ENCODE measurements at places on chromosomes 12 and 14.

DNA sequence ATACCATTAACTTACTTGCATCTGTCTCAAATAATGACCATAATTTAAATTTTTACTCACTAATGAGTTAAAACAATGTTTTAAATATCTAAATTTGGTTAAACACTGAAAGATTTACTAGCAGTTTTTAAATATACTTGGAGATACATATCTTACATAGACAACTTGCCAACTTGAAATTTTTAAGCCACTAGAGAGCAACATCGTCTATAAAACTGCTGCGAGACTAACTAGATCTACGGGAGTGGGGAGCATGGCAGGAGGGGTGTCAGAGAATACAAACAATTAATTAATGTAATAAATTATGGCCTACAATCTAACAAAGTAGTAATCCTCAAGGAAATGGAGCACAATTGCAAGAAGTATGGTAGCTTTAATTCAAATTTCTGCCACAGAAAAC, 120.4 kb downstream of the LRRIQ1 start:
- no peak for DNase-seq

- no peak for DNase-seq
These were observed 43.0 kb downstream of the SRRM4 start for GRCh38 chr12:119024356-119024755.

DNA sequence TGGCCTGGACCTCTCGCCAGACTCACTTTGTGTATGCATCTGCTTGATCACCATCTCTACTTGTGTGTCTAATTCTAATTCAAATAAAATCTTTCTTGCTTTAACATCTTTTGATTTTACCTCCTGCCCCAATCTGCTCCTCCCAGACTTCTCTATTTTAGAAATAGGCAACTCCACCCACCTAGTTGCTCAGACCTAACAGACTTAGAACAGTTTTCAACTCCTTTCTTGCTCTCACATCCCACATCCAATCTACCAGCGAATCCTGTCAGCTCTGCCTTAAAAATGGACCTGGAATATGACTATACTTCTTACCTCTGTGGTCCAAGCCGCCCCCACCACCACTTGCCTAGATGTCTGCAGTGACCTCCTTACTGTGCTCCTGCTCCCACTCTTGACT, 18.7 kb downstream of the NRXN3 start:
- DNase-seq, result no peak

DNA sequence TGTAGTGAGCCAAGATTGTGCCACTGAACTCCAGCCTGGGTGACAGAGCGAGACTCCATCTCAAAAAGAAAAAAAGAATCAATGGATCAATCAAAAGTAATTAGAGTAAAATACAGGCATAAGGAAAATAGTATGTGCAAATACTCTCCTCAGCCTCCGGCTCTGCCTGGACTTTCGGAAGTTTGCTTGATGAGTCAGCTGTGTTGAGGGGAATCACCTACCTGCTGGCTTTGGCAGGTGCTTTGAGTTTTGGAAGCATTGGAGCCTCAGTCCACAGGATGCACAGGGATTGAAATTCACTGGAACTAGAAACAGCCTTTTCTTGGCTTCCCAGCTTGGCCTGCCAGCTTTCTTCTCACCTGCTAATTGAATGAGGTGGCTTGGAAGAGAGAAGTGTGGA, 268.2 kb downstream of the PCNX1 start:
- DNase-seq, result no peak

DNA sequence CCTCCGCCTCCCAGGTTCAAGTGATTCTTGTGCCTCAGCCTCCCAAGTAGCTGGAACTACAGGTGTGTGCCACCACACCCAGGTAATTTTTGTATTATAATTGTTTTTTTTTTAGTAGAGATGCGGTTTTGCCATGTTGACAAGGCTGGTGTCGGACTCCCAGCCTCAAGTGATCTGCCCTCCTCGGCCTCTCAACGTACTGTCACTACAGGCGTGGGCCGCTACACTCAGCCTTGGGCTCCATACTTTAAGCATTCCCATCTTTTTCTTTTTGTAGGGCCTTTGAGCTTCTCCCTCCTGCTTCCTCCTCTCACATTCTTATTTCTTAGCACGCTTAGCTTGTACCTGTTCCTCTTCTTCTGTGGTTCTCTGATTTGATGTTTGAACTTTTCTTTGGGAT, 62.8 kb downstream of the SERPINA3 start:
- DNase-seq, result no peak

GRCh38 chr14:101174522-101174838, 271.0 kb upstream of the RTL1 start:
- DNase-seq, result no peak

DNA sequence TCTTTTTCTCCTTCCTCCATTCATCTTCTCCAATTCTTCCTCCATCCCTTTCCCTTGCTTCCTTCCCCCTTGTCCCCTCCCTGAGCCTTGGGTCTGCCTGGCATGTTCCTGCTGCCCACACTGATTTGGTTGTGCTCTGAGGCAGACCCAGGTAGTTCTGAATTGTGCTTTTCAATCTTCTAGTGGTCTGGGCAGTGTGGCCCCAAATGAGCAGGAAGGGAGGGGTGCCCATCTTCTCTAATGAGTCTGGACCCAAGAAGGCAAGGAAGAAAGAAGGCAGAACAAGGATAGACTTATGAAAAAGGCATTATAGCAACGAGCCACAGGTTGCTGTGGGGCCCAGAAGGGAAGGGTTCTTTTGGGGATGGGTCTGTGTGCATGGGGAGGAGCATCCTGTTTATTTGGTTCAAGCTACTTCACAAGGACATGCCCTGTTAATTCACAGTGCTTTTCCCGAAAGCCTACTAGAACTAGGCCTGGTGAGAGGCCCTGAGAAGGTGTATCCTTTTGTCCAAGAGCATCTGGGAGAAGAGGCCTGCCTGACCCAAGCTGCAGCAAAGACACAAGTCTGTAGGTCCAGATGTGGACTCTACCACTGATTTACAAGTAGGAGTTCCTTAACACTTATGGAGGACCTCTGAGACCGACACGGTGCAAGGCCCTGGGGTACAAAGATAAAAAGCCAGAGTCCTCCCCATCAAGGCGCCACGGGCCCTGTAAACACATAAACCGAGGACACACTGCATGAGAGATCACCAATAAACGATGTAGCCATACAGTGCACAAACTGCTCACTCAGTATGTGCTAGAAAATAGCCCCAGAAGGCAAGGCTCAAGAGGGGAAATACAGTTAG, 1.1 kb upstream of the SUSD6 start:
- no peak for DNase-seq

- no peak for DNase-seq
These were observed 153.1 kb upstream of the CCND2 start for GRCh38 chr12:4120316-4120917.

- DNase-seq, result peak; percentile 76
These were observed 14.1 kb upstream of the CDH24 start for GRCh38 chr14:23071244-23071920.

- no peak for DNase-seq
These were observed 16.4 kb downstream of the PCBP2 start for GRCh38 chr12:53468282-53468681.

DNA sequence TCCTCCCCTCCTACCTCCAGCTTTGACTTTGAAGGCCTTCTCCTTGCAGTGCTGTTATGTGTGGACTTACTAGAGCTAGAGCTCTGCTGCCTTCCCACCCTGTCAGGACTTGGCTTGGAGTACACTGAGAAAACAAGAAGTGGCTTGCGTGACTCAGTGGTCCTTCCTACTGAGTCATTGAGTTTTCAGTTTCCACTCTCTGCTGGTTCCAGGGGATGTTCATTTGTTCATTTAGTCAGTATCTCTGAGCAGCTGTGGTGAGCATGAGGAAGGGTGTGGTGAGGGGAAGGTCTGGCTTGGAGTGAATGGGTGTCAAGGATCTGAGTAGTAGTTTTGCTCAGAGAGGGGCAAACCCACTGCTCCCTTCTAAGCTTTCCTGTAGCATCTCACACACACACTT, 17.2 kb upstream of the ELK3 start:
- DNase-seq, result no peak

- DNase-seq, result no peak
These were observed 23.5 kb upstream of the GPRC5D start for GRCh38 chr12:12975322-12976077.

GRCh38 chr14:100807979-100808734, 17.8 kb upstream of the MEG3 start:
- no peak for DNase-seq

DNA sequence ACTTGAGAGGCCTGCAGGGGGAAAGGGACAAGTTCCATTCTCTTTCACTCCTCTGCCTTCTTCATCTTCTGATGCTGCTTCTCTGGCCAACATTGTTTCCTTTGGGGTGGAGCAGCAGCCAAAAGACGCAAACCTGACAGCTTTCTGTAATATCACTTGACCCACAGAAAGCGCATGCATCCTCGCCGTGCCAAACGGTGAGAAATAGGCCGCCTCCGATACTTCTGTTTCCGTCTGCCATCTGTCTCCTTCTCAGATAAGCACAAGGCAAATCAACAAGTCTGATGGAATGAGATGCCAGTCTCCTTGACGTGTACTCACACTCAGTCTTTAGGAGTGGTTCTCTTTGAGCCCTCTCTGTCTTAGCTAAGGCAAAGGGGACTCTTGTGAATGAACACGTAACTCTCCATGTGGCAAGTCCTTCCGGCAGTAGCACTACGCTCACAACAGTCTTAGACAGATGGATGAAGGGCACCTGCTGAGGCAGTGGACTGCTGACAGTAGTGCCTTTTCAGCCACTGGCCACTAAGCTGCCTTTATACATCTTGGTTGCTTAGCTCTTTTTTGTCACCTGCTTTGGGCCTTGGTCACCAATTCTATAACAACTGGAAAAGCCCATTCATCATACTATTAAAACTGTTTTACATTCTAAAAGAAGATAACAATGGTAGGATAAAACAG, 214.1 kb downstream of the FBXL14 start:
- no peak for DNase-seq

DNA sequence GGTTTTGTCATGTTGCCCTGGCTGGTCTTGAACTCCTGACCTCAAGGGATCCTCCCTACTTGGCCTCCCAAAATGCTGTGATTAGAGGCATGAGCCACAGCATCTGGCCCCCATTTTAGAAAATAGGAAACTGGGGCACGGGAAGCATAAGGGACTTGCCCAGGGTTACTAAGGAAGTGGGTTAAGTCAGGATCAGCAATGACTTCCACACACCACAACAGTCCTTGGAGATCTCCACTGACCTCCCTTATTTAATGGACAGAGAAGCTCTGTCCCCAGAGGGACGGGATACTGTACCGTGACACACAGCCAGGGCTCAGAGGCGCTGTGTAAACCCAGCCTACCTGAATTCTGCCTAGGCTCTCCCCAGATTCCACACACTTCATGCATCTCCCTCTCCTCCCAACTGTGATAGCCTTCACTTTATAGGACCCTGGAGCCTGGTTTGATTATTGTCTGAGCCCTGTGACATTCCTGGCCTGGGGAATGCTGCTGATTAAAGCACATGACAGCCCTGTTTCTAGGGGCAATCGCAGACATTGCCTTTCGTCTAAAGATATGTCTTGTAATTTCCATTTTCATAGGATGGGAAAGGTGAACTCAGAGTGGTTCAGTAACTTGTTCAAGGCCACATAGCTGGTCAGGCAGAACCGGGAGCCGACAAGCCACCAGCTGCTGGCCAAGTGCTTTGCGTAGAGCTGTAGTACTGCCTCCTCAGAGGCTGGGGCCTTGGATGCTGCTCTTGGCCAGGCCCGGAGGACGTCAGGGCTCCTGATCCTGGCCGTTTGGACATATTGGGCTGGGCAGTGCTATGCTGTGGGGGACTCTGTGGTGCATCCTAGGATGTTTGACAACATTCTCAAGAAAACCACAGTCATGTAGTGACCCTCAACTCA, 20.8 kb downstream of the SERPINA1 start:
- no peak for DNase-seq

All from activated T-cell treated with anti-CD3 and anti-CD28 coated beads, Interleukin-2, amount 50 U/mL, for 1 hour (primary cell).